SK-N-SH treated with all-trans-retinoic acid at 6 μM for 48 hours (cell line): ENCODE measurements at places on chromosomes 3 and 15.

DNA sequence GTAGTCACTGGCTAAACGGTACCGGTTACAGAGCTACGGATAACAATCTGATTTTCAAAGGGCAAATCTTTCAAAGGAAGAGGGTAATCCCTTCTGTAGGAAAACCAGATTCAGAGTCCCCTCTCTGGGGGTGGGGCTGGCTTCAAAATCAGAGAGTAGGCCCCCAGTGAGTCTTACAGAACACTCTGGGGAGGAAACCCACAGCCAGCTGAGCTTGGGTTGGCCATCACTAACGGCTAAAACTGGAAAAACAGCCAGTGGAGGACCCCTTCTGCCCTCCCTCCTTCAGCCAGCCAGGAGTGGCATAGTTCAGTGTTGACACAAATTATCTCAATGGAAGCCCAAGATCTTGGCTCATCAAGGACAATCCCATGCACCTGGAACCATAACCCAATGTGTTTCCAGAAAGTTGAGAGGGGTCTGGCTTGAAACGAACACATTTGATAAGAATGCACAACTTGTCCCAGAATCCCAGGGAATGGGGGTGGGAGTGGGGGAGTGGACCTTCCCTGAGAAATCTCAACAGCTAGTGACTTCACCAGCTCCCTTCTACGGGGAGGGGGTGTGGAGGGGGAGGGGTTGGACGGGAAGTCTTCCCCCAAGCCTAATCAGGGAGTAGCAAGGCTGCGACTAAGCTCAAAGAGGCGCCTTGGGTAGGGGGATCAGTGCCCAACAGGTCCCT lies 1.0 kb downstream of the RASL12 start:
- no peak for ATAC-seq

DNA sequence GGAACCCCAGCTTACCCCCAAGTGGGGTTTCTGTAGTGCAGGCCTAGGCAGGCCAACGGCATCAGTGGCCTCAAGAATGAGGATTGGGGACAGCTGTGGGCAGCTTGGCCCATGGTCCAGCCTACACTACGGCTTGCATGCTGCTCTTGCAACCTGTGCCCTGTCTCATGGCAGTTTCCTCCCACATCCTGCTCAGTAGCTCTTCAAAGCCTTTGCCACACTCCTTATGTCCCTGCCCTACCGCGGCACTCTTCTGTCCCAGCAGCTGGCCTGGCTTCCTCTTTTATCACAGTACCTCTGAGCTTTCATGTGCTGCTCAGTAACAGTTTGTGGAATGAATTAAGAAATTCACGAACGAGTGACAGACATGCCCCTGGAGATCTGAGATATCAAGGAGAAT lies 431.0 kb downstream of the EPHB1 start:
- ATAC-seq = no peak

- ATAC-seq = 0 out of 3 replicates have a peak, but pooled peaks have one; percentile 38
These were observed 72.2 kb downstream of the DZIP3 start for GRCh38 chr3:108661699-108662098.

- ATAC-seq = peak; percentile 4
These were observed 891 bp downstream of the NXPE3 start for GRCh38 chr3:101779822-101780381.

DNA sequence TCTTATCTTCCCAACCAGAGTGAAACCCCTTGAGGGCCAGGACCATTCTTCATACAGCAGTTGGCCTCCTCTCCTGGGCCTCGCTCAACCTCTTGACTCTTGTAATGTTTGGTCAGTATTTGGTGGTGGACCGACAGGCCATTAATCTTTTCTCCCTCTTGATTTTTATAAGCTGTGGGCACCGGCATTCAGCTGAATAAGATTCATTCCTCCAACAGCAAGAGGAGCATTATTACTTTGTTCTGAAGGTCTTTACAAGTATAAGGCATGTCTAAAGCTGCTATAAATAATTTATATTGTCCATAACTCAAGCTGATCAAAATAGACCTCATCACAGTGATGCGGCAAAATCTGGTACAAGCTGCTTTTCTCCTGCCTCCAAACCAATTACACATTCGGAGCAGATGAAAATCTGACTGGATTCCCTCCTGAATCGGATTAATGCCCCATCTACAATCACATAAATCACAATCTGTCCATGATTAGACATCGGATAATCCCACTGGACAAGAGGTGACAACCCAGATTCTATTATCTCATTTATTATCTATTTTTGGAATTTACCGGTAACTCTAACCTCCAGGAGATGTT lies 8.4 kb upstream of the ISL2 start:
- ATAC-seq = no peak

DNA sequence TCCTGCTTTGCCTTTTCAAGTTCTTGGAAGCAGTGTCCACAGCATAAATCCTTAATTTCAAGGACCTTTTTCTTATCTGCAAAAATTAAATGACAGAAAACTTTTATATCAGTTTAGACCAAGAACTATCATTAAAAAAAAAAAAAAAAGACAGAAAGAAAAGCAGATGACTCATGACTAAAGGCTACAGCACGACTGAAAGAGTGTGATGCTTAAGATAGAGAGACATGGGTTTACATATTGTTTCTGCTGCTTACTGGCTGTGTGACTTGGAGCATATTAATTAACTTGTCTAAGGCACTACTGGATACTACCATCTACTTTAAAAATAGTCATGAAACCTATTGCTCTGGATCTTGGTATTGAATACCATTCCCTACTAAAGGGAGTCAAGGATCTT lies 62.3 kb downstream of the CEP152 start:
- ATAC-seq = peak; percentile 71

DNA sequence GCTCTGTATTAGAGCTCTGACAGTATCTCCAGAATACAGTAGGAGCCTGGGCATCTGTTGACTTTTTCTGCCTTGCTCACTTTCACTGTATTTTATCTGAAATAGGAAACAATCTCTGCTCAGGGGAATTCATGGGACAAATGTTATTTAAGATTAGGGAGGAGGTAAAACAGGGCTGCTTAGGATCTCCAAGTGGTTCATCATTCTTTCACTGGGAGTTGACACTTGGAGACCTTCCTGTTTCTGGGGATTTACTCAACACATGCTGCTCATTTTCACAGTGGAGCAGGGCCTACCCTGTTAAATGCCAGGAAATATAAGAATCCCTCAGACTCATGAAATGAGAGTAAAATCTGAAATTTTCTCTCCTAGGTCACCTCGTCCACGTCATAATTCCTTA lies 185.5 kb downstream of the GAP43 start:
- ATAC-seq = peak; percentile 55

- ATAC-seq = no peak; the same call in 2 of the 3 replicates
These were observed 615 bp downstream of the HES1 start for GRCh38 chr3:194136519-194137007.

DNA sequence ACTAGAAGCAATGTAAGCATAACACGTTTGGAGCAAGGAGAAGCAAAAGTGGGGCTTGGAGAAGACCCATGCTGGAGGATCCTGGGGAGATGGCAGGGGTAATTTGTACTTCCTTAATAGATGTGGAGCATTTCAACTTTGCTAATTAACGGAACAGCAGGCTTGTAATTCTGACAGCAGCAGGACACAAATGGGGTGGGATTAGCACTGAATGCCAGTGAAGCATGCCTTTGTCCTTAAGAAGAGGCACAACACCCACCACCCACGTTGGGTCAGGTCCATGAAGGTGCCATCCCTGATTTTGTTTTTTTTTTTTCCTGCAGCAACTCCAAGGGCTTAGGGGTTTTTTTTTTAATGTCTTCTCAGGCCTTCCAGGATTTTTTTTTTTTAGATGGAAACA lies 231.9 kb upstream of the ROPN1 start:
- no peak for ATAC-seq

DNA sequence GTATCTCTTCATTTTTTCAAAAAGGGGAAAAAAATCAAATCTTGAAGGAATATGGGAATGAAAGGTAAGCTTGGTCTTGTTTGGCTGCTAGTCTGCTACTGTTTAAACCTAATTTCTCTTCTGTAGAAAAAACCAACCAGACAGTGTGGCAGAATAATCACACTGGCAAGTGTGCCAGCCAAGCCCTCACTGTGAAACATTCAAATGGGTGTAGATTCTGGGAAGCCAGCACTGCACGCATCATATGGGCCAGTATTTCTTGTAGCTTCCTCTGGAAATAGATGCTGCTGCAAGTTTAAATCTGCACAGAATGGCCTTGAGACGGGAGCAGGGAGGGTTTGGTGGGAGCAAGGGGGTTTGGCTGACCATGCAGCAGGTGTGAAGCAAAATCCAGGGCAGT lies 62.1 kb downstream of the POMGNT2 start:
- no peak for ATAC-seq

DNA sequence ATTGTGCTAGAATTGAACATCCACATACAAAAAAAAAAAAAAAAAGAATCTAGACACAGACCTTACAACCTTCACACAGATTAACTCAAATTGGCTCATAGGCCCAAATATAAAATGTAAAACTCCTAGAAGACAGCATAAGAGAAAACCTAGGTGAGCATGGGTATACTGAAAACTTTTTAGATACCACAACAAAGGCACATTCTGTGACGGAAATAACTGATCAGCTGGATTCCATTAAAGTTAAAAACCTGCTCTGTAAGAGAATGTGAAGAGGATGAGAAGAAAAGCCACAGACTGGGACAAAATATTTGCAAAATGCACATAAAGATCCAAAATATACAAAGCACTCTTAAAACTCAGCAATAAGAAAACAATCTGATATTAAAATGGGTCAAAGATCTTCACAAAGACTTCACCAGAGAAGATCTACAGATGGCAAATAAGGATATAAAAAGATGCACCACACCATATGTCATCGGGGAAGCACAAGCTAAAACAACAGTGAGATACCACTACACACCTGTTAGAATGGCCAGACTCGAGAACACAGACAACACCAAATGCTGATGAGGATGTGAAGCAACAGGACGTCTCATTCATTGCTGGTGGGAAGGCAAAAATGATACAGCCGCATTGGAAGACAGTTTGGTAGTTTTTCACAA lies 167.9 kb downstream of the PDE8A start:
- no peak for ATAC-seq

- ATAC-seq = no peak
These were observed 19.6 kb upstream of the CPOX start for GRCh38 chr3:98612996-98613517.

DNA sequence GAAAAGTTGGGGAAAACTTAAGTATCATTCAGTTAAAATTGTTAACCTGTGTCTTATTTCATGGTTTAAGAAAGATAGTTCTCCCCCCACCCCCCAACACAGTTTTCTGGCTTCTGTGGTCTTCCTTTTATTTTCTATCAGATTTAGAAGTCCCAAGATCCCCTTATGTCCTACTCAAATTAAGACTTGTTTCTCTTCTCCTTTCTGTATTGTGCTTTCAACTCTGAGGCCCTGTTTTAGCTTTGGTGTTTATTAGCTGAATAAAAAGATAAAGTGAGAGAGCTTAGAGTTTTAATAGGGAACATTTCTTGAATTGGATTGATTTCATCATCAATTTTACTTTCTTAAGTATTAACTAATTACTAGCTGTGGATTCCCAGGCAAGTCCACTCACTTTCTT lies 62.6 kb downstream of the AKAP13 start:
- ATAC-seq = no peak

DNA sequence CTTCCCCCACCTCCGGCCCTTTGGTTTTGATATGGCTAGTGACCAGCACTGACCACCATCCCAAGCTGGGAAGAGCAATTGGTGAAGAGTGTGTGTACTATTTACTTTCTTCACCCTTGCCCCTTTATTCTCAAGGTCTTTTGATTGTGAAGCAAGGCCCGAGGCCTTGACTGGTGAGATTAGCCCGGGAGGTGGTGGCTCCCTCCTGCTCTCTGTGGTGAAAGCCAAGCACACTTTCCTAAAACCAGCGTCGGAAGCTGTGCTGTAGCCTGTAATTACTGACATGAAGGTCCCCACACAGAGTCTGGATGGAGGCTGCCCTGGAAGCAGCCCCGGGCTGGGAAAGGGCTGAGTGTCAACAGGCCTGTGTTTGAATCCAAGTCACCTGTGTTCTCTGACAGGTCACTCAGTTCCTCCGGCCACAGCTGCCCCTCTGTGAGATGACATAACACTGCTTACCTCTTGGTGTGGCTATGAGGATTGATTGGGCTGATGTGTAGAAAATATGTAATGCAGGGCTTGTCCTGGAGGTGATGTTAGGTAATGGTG lies 60.5 kb upstream of the PRR23C start:
- ATAC-seq = no peak

DNA sequence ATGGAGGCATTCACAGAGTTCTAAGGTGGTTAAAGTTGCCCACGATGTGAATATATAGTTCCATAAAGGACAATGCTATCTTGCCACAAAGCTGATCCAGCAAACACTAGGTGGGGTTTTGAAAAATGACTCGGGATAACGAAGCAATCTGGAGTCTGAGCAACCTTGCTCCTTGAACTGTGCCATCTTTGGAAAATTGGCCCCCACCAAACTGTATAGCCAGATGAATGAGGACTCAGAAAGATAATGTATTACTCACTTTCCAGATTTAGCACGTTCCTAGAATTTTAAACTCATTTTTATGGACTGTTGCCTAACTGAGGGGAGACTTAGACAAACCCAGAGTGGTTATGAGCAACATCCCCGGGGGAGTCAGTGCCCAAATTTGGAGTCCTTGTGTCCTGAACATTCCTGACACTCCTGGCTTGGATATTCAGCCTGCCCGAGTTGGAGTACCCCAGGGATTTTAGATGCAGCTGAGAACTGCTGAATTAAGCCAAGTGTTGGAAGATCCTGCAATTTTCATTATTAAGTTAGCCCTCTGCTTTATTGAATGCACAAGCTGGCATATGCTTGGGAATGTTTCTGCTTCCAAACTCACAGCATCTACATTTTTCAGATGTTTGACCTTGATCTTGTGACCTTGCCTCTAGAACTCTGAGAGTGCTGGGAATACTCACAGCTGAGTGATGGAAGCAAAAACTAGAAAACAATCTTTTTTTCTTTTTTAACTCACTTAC lies 8.8 kb upstream of the MAGI1 start:
- peak; percentile 84 for ATAC-seq

DNA sequence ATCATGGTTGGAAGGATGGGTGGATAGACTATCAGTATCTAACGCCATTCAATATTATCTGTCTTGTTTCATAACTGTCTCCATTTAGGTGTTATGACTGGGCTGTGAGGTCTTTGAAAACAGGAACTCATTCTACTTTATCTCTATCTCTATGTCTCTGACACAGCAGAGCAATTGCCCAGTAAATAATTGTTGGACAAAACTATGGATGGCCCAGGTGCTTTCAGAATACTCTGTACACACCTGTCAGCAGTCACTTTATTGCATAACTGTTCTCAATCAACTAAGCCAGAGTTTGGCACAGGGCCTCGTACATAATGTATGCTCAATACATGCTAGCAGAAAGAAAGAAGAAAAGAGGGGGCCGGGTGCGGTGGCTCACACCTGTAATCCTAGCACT lies 210.3 kb downstream of the OPA1 start:
- ATAC-seq = no peak

DNA sequence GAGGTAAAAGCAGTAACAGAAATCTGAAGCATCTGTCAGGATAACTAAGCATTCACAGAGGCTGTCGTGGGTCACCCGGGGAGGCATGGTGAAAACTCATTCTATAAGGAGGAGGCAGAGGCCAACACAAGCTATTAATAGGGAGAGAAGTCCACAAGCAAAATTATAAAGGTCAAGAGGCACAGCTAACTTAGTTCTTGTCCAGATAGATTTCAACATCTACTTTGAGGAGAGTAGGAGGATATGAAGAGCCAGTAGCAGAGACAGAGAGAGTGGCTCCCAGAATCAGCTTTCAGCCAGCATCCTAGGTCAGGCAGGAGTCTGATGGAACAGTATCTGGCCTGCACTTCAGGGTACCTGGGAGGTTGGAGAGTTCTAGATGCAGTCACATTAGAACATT lies 95.3 kb downstream of the STAC start:
- ATAC-seq = no peak

GRCh38 chr15:37054336-37054735 lies 46.0 kb downstream of the MEIS2 start:
- ATAC-seq = 0 out of 3 replicates have a peak, but pooled peaks have one; percentile 8
